ENCODE measurements at places on chromosomes 5 and 9. TPM values are rescaled to one million over a fixed set of nuclear protein-coding genes. Genes with fewer than 3 reads are reported as not detected.

Gene BARHL1
- not detected for total RNA-seq

Gene SMIM33
- total RNA-seq: not detected

Gene CDC25C
- not detected for total RNA-seq

Gene OCLN
- 3.2 TPM for total RNA-seq

Gene GLRA1
- total RNA-seq: not detected

Gene INSYN2B
- total RNA-seq: not detected

Gene SLC6A19
- total RNA-seq: not detected

Gene MZB1
- 1.3 TPM for total RNA-seq

DNA sequence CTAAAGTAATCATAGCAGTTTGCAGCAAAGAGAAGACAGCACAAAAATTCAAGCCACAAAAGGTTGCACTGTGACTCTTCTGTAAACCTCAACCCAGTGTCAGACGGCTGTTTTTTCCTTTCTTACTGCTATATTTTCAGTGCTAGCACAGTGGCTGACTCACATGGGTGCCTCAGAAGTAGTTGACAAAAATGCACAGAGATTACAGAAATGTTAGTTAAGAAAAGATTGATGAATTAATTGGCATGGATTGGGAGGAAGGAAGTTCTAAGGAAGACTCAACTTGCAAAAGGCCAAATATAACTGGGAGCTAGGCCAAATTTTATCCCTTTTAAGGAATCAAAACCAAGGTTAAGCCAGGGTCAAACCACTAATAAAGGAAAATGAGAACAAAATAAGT is 43.7 kb upstream of the ITGA1 start:
- peaks cover 12% of the 10 kb centered on the region for H3K4me1 ChIP-seq
- DNase-seq: no peak
- no peaks in the 10 kb centered on the region for H3K36me3 ChIP-seq
- no peak overlapping the region for H3K4me3 ChIP-seq
- no peak overlapping the region for H3K27ac ChIP-seq
- no peaks in the 10 kb centered on the region for H3K27me3 ChIP-seq

- no peak overlapping the region for H3K4me3 ChIP-seq
- H3K27ac ChIP-seq: no peak overlapping the region
- DNase-seq: peak; percentile 30
- H3K36me3 ChIP-seq: peaks cover 25% of the 10 kb centered on the region
- H3K27me3 ChIP-seq: no peaks in the 10 kb centered on the region
These were observed 131.9 kb downstream of the CDK5RAP2 start for GRCh38 chr9:120447959-120448500.

DNA sequence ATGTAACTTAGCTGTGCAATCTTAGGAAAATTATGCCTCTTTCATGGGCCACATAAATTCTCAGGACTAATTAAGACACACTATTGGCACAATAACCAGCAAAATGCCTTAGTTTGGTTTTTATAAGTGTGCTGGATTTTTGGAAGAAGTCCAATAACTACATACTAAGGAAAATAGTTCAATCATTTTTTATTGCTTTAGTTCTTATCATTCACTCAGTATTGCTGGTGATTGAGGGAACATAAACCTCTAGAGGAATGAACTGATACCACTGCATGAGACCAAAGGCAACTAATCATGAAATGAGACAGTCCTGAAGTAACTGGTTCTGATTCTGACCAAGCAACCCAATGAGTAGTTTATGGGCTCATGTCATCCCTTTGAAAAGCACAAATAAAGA is 571.5 kb downstream of the PDE4D start:
- no peak for DNase-seq

DNA sequence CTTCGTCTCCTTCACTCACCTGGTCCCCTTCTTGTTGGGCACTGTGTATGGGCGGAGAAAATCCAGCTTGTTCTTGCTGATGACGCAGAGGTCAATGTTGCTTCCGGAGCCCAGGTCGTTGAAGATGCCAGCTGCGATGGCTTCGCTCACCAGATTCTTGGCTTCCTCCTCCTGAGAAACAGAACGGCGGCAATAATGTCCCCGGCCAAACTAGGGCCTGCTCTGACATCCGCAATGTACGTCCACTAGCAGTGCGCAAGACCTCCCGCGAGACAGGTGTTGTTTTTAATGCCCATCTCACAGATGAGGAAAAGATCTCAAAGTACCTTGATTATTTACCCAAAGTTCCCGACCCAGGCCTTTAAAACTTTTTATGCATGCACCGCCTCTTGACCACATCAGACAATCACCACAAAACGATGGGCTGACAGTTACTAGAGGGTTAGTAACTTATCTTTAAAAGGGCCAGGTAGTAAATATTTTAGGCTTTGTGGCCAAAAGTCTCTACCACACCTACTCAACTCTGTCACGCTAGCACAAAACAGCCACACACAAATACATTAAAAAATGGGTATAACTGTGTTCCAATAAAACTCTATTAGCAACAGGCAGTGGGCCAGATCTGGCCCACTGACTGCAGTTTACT is 58.4 kb downstream of the PSMB7 start:
- no peak overlapping the region for H3K4me3 ChIP-seq
- no peaks in the 10 kb centered on the region for H3K4me1 ChIP-seq
- peaks cover 27% of the 10 kb centered on the region for H3K36me3 ChIP-seq
- H3K27me3 ChIP-seq: no peaks in the 10 kb centered on the region
- no peak overlapping the region for H3K27ac ChIP-seq
- DNase-seq: no peak

- no peak overlapping the region for H3K4me3 ChIP-seq
- H3K4me1 ChIP-seq: no peaks in the 10 kb centered on the region
These were observed 31.4 kb downstream of the RXRA start for GRCh38 chr9:134357631-134358025.

DNA sequence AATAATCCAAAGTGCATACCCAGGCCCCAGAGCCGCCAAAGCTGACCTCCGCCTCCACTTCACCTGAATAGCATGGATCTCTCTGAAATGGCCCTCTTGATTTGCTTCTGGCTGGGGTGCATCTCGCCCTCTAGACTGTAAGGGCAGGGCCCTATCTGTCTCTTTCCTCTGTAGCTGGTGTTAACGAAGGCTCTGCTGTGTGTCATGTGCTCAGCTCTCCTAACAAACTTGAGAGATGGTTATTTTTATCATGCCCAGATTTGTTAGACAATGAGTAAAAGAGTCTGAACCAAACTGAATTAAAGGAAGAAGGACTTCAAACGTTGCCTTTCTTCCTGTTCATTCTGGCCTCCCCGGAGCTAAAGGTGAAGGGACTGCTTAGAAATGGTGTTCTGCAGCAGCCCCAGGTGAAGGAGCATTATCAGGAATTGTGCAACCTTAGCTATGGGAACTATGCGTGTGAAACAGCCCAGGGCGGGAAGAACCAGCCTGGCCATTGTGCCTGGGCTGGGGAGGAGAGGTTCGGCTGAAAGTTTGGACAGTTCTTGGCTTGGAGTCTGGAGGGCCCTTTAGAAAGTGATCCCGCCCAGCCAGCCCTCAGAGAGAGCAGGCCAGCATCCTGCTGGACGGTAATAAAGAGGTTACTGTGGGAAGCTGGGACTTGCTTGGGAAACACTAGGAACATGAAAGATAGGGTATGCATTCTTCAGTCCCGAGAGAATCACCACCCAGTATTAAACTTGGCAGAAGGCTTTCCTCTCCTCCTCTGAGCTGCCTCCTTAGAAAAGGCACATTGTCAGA is 73.5 kb downstream of the WWC1 start:
- DNase-seq: no peak
- no peaks in the 10 kb centered on the region for H3K4me1 ChIP-seq
- H3K4me3 ChIP-seq: no peak overlapping the region

- H3K27me3 ChIP-seq: no peaks in the 10 kb centered on the region
- H3K4me3 ChIP-seq: no peak overlapping the region
- H3K36me3 ChIP-seq: no peaks in the 10 kb centered on the region
- no peak for DNase-seq
- H3K4me1 ChIP-seq: peaks cover 12% of the 10 kb centered on the region
These were observed 5.7 kb upstream of the SMU1 start for GRCh38 chr9:33082128-33082527.

DNA sequence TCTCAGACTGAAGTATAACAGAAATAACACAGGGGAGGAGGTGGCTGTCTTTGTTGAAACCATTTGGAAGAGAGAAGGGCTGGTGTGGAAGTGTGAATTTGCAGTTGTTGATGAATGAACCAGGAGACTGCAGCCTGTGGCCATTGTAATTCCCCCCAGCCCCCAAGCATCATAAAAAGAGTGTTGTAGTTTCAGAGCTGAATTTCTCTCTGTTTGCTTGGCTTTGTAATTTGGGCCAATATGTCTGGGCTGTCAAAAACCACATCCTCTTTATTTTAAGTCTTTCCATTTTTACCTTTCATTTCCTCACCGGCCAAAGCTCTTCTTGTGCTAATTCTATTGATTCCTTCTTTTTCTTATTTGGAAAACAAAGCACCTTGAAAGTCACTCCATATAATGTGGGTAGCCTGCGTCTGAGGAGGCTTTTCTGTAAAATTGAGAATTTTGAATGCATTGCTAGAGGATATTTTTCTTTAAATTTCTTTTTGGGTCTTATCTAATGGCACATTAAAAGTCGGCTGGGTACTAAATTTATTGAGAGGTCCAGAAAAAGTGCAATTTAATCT is 383.3 kb downstream of the OSTF1 start:
- H3K27me3 ChIP-seq: no peaks in the 10 kb centered on the region
- H3K27ac ChIP-seq: no peak overlapping the region
- DNase-seq: no peak
- no peaks in the 10 kb centered on the region for H3K36me3 ChIP-seq
- H3K4me1 ChIP-seq: no peaks in the 10 kb centered on the region

DNA sequence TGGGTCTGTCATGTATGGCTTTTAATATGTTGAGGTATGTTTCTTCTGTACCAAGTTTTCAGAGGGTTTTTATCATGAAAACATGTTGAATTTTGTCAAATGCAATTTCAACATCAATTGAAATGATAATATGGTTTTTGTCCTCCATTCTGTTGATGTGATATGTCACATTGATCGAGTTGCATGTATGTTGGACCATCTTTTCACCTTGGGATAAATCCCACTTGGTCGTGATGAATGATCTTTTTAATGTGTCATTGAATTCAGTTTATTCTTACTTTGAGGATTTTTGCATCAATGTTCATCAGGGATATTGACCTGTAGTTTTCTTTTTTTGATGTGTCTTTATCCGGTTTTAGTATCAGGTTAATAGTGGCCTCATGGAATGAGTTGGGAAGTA is 288.5 kb downstream of the PJA2 start:
- DNase-seq: no peak
- no peaks in the 10 kb centered on the region for H3K36me3 ChIP-seq
- H3K27ac ChIP-seq: no peak overlapping the region
- no peak overlapping the region for H3K4me3 ChIP-seq

GRCh38 chr5:2094616-2094995 is 211.9 kb upstream of the IRX4 start:
- DNase-seq: peak; percentile 90
- H3K4me3 ChIP-seq: no peak overlapping the region
- H3K27ac ChIP-seq: peak overlapping the region; percentile 78

- H3K36me3 ChIP-seq: no peaks in the 10 kb centered on the region
- no peak overlapping the region for H3K4me3 ChIP-seq
- H3K27ac ChIP-seq: no peak overlapping the region
- H3K4me1 ChIP-seq: no peaks in the 10 kb centered on the region
- H3K27me3 ChIP-seq: no peaks in the 10 kb centered on the region
These were observed 351.5 kb downstream of the BNC2 start for GRCh38 chr9:16519001-16519400.

- no peak for DNase-seq
- H3K4me1 ChIP-seq: no peaks in the 10 kb centered on the region
- H3K27ac ChIP-seq: no peak overlapping the region
- no peaks in the 10 kb centered on the region for H3K27me3 ChIP-seq
- H3K36me3 ChIP-seq: no peaks in the 10 kb centered on the region
These were observed 72.6 kb upstream of the EQTN start for GRCh38 chr9:27369591-27369990.

DNA sequence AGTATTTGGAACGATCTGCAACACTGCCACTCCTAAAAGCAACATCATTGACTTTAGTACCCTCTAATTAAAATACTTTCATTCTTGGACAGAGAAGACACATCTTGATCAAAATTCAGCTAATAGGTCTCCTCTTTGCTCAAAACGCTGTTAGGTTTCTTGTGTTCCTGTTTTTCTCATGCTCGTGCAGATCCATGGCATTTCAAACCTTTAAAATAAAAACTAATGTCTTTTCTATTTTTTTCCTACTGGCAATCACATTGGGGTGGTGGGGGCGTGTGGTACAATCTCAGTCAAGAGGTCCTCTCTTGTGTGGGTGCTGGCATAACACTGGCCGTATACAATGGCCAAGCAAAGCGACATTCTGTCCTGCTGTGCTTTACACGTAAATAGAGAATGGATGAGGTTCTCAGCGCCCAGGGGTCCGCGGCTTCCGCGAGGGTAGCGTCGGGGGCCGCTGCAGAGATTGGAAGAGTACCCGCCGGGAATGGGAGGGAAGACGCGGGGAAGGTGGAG is 315 bp upstream of the GPR150 start:
- H3K4me3 ChIP-seq: peak overlapping the region; percentile 41
- DNase-seq: no peak
- no peaks in the 10 kb centered on the region for H3K4me1 ChIP-seq
- H3K27me3 ChIP-seq: no peaks in the 10 kb centered on the region
- no peaks in the 10 kb centered on the region for H3K36me3 ChIP-seq

GRCh38 chr9:35406183-35406959 is 83.5 kb upstream of the RUSC2 start:
- peak overlapping the region; percentile 22 for H3K4me3 ChIP-seq
- no peak overlapping the region for H3K27ac ChIP-seq
- peaks cover 4% of the 10 kb centered on the region for H3K4me1 ChIP-seq
- peaks cover 14% of the 10 kb centered on the region for H3K36me3 ChIP-seq
- no peak for DNase-seq
- no peaks in the 10 kb centered on the region for H3K27me3 ChIP-seq

GRCh38 chr5:150694612-150695011 is 6.2 kb downstream of the RBM22 start:
- peaks cover 7% of the 10 kb centered on the region for H3K4me1 ChIP-seq
- H3K4me3 ChIP-seq: no peak overlapping the region
- no peaks in the 10 kb centered on the region for H3K27me3 ChIP-seq
- H3K27ac ChIP-seq: no peak overlapping the region
- H3K36me3 ChIP-seq: peaks cover 89% of the 10 kb centered on the region
- no peak for DNase-seq

- H3K4me3 ChIP-seq: no peak overlapping the region
- DNase-seq: no peak
- peaks cover 31% of the 10 kb centered on the region for H3K4me1 ChIP-seq
- H3K27me3 ChIP-seq: no peaks in the 10 kb centered on the region
These were observed 16.4 kb downstream of the ZSWIM6 start for GRCh38 chr5:61348447-61348846.

GRCh38 chr5:126443374-126443851 is 20.2 kb downstream of the GRAMD2B start:
- DNase-seq: no peak
- H3K4me3 ChIP-seq: no peak overlapping the region
- H3K27me3 ChIP-seq: no peaks in the 10 kb centered on the region
- H3K36me3 ChIP-seq: peaks cover 3% of the 10 kb centered on the region

GRCh38 chr9:134165357-134166315 is 1.3 kb upstream of the RNU6ATAC start:
- H3K4me1 ChIP-seq: no peaks in the 10 kb centered on the region
- DNase-seq: no peak
- no peaks in the 10 kb centered on the region for H3K27me3 ChIP-seq
- H3K4me3 ChIP-seq: no peak overlapping the region
- H3K36me3 ChIP-seq: no peaks in the 10 kb centered on the region
- no peak overlapping the region for H3K27ac ChIP-seq

GRCh38 chr5:58504766-58505165 is 13.5 kb downstream of the GAPT start:
- no peaks in the 10 kb centered on the region for H3K36me3 ChIP-seq
- no peaks in the 10 kb centered on the region for H3K4me1 ChIP-seq
- DNase-seq: no peak
- no peak overlapping the region for H3K4me3 ChIP-seq
- no peaks in the 10 kb centered on the region for H3K27me3 ChIP-seq
